Hippocampal formation (tissue), 2 donors: ENCODE measurements at places on chromosomes 2 and 18.

DNA sequence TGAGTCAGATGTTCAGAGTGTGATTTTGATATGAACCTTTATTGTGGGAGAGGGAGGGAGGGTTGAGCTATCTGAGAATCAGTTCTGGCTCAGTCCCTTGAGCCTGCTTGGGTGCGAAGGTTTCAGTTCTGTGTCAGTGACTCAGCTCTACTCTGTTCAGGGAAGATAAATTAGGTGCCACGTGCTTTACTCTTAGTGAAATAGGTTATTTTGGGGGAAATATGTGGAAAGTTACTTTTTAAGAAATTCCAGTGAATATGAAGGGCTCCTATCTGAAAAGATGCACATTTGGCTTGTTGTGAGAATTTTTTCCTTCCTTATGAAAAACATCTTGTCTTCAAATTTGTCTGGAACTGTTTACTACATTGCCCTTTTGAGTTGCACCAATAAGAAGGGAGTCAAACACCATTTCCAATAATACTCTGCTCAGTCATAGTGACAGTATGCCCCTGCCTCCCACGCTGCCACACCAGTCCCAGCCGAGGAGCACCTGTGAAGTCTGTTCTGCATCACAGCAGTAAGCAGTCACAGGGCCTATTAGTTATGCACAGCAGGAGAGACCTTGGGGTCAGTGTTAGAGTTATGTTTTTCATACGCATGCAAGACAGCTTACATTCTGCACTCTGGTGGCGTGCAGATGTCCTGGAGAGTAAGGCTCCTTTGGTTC is 32.8 kb upstream of the DNAH7 start:
- no peak for DNase-seq

GRCh38 chr18:53764086-53764485 is 460.4 kb downstream of the MBD2 start:
- DNase-seq = no peak

DNA sequence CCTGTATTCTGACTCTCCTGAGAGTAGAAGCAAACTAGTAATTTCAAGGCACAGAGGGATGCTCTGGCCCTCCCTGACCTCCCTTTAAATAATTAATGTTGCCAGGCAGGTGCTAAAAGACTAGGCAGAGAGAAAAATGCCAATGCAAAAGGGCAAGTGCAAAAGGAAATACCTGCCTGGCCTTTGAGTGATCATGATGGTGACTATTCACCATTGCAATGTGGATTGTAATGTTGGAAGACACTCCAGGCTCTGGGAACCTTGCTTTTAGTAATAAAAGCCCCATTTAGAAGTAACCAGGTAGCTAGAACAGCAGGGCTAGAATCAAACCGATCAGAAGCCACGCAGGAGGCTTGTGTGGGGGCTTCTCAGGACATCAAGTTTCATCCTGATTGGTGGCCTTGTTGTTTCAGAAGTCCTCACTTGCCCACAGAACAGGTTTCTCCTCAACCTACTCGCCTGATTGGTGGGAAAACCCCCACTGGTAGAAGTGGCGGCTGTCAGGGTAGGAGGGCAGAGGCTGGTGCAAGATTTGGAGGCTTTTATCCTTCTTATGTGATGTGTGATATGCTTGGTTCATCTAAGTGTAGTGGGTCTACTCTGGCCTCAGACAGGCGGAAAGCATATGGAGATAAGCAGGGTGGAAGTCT is 16.0 kb upstream of the CHRNA1 start:
- no peak for DNase-seq

GRCh38 chr2:39593439-39594393 is 72.0 kb upstream of the TMEM178A start:
- DNase-seq = peak; percentile 50

DNA sequence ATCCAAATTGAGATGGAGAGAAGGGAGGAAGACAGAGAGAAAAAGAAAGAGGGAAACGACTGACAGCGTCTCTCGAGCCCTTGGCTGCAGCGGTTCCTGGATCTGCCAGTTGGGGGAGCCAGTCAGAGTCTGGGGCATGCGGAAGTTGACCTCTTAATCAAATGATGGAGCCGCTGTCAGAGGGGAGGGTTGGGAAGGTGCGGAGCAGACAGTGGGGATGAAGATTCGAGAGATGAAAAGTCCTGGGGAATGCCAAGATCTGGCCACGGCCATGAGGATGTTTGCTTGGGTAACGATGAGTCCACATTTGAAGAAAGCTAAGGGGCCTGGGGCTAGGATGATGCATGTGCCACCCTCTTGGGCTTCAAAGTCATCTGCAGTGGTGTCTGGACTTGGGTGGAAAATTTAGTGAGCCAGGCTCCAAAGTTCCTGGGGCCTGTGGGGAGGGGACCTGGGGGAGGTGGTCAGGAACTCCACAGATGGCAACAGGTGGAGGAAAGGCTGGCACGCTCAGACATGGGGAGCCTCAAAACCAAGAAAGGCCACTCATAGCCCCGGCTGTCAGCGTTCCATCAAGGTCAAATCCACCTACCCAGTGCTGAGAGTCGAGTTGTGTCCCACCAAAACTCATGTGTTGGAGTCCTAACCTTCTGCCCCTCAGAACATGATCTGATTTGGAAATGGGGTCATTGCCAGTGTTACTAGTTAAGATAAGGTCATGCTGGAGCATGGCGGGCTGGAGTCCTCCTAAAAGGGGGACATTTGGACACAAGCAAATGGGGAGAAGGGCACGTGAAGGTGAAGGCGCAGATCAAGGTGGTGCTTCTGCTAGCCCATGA is 200.1 kb downstream of the NDUFA10 start:
- no peak for DNase-seq

DNA sequence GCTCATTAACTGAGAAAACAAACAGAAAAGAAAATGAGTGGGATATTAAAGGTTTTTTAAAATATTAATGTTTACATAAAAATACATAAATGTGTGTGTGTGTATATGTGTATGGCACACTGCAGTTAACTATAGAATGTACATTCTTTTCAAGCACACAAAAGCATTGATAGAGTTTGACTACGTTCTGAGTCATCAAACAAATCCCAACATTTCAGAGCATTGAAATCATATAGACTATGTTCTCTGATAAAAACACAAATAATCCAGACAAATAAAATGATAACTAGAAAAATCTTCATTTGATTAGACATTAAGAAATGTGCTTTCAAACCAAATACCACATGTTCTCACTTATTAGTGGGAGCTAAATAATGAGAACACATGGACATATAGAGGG is 84.3 kb upstream of the CELF4 start:
- DNase-seq = no peak

- DNase-seq = no peak
These were observed 23.3 kb downstream of the SPATS2L start for GRCh38 chr2:200329798-200330197.

- DNase-seq = no peak
These were observed 136.8 kb downstream of the NEDD4L start for GRCh38 chr18:58180738-58181353.

DNA sequence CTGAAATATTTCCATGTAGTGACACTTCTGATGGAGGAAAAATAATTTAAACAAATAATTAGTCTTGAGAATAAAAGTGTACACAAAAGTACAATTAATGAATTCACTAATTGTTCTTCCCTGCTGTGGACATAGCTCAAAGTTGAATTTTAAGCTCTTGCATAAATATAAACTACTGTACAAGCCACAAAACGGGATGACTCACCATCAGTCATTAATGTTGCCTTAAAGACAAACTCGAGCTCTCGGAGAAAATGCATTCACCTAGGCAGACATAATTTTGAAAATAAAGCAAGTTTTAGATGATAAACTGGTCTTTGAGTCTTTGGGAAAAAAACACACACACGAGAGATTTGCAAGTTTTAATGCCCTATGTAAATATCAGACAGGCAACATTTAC is 436.4 kb downstream of the ZNF521 start:
- no peak for DNase-seq

- DNase-seq = no peak
These were observed 228.3 kb downstream of the RNF152 start for GRCh38 chr18:61664419-61665084.

- no peak for DNase-seq
These were observed 225.5 kb upstream of the VRK2 start for GRCh38 chr2:57821088-57821487.
